ENCODE measurements at places on chromosomes 12 and 14. TPM values are rescaled to one million over a fixed set of nuclear protein-coding genes. Genes with fewer than 3 reads are reported as not detected.

Gene CEP83
- 6.2 TPM for total RNA-seq

Gene PTPN6
- 0.30 TPM for total RNA-seq

Gene PTCSC3
- total RNA-seq, result not detected

Gene NPFF
- total RNA-seq, result not detected

Gene CLEC4A
- 0.07 TPM for total RNA-seq

Gene OLR1
- total RNA-seq, result not detected

Gene MEG3
- total RNA-seq, result 396 TPM

Gene CLEC4D
- not detected for total RNA-seq

Gene KRT79
- total RNA-seq, result not detected

Gene SERPINA12
- not detected for total RNA-seq

Gene SOCS2
- total RNA-seq, result 46.5 TPM

Gene EXOC3L4
- 0.39 TPM for total RNA-seq

Gene VASH1
- total RNA-seq, result 7.7 TPM

Gene RBM25
- 21.8 TPM for total RNA-seq

Gene CD163
- total RNA-seq, result not detected

Gene RIPK3
- total RNA-seq, result not detected

Gene SLC25A47
- 0.07 TPM for total RNA-seq

Gene PA2G4
- 82.9 TPM for total RNA-seq

Gene KICS2
- total RNA-seq, result 6.9 TPM

Gene TMEM121
- total RNA-seq, result 8.9 TPM

Gene DDX11
- total RNA-seq, result 5.6 TPM

Gene TMTC3
- 67.6 TPM for total RNA-seq

Gene GPR65
- 0.07 TPM for total RNA-seq

Gene MARCHF9
- total RNA-seq, result 6.2 TPM

Gene BCL7A
- total RNA-seq, result 6.6 TPM

Gene APEX1
- total RNA-seq, result 38.8 TPM

Gene CACNB3
- 19.5 TPM for total RNA-seq

Gene GALNT16
- total RNA-seq, result 1.7 TPM
